ENCODE measurements at places on chromosomes 11 and 22.

DNA sequence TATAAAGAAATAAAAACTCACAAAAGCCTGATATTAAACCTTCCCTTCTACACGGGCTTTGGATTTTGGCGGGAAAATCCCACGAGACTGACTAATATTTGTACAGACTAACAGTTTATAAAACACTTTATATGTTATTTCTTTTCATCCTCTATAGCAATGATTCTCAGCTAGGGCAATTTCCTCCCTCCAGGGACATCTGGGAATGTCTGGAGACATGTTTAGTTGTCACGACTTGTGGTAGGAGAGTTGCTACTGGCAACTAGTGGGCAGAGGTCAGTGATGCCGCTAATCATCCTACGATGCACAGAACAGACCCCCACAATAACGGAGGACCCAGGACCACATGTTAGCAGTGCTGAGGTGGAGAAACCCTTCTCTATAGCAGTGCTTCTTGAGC is 304.8 kb upstream of the PITPNB start:
- no peak for DNase-seq

- DNase-seq = no peak
Observed at GRCh38 chr11:36398231-36398953, 102.3 kb downstream of the PRR5L start.

- no peak for DNase-seq
Observed at GRCh38 chr11:100188137-100188783, 498.8 kb upstream of the ARHGAP42 start.

GRCh38 chr11:91258876-91259275 is 965.7 kb upstream of the FAT3 start:
- no peak for DNase-seq

GRCh38 chr11:20023082-20023426 is 137.2 kb downstream of the DBX1 start:
- no peak for DNase-seq

DNA sequence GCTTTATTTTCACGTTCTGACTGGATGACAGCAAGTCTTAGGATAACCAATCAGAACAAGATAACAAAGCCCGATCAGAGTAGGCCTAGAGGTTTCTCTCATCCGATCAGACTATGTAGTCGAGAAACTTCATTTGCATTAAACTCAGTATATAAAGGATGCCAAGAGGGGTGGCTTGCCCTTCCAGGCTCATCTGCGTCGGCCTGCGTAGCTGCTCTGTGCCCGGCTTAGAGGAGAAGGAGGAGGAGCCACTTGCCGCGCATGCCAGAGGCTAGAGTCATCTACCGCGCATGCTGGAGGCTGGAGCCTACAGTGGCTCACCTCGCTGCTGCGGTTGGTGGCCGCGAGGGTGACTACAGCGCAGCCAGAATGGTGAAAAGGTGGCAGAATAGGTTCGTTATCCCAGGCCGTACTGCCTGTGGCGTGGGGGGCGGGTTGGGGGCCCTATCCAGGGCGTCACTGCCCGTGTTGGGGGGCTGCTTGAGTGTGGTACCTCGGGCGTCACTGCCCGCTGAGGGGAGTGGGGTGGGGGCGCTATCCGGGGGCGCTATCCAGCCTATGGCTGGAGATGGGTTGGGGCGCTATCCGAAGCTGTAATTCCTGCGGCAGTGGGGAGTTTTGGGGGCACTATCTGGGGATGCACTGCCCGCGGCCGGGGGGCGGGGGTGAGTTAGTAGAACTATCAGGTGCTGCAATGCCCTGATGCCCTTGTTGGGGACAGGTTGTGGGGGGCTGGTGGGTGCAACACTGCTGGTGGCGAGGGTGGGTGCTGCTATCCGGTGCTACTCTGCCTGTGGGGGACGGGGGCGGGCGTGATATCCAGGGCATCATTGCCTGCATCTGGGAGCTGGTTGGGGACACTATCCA is at the start of gene RFPL2:
RFPL2 (minus strand) TSS at position 218 of the 867 bp plus-strand sequence. CDS start 2,622 bp downstream, outside the sequence.
- no peak for DNase-seq

GRCh38 chr11:62008193-62008592 is 40.8 kb upstream of the FTH1 start:
- DNase-seq = no peak

DNA sequence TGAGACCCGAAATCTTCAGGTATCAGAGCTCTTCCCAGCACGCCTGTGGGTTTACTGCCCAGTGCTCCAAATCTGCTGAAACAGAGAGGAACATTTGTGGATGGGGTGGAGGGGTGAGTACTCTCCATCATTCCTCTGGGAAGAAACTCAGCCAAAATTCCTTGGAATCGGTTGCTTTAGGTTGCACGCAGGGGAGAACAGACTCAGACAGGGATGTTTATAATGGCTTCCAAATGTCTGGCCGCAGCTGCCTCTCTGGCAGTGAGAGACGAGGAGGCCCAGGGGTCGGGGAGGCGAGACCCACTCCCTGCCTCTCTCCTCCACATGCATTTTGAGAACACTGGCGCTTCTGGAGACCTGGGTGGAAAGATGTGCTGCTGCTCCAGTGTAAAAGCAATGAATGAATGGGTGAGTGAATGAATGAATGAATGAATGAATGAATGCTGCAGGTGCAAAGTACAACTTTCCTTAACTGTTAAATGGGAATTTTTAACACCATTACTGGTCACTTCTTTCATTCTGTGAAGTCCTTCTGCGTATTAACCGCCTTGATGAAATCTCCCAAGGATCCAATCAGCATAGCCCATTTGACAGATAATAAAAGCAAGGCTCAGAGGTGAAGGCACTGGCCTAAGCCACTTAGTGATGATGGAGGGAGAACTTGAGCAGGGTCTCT is 437.4 kb downstream of the MIAT start:
- DNase-seq = no peak
